ENCODE measurements at places on chromosomes 11 and 22.

GRCh38 chr22:41521126-41521525 lies 23.1 kb downstream of the POLR3H start:
- DNase-seq = no peak

- no peak for DNase-seq
Measured at GRCh38 chr22:40326905-40327735, 19.2 kb upstream of the ADSL start.

DNA sequence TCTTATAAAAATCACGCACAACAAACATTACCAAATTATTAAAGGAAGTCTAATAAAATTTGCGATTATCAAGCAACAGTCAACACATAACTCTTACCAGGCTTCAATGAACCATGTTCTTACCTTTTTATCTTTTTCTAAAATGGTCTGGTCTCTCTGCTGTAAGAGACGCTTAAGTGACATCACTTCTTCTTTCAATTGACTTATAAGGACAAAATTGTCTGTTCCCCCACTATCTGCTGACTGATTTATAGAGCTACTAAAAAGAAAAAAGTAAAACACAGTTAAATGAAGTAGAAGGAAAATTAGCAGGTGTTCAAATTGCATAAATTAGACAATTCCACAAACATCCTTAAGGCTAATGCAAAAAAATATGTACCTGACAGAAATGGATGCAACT lies 10.9 kb downstream of the FAM76B start:
- no peak for DNase-seq

DNA sequence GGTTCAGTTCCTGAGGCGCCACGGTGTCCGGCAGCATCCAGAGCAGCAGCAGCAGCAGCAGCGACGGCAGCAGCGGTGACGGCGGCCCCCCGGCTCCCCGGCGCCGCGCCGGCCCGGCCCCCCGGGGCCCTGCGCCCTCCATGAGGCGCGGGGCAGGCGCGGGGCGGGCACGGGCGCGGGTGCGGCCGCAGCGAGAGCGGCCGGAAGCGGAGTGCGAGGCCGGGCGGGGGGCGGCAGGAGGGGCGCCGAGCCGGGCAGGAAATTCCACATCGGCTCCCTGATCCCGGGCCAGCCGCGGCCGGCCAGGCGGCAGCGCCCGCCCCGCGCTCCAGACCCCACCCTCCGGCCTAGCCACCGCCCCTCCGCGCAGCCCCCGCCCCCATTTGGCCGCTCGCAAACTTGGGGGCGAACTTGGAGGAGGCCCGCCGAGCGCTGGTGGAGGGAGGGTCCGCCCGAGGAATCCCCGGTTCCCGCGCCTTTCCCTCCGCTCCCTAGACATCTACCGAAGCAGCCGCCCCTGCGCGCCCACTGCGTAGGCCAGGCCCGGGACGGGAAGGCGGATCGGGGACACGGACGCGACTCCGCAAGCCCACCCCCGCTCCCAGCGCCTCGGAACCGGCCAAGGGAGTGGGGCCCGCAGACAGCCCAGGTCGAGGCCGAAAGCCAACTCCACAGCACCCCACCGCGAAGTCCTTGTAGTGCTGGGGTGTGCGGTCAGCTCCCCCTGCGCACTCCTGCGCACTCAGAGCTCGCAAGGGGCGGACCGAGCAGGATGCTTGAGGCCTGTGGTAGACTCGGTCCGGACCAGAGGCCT lies at the start of gene SCARF2:
Gene SCARF2 (minus strand): TSS at position 213 of the 814 bp plus-strand sequence. CDS start 71 bp downstream, at position 142.
- DNase-seq = peak; percentile 31

- DNase-seq = no peak
Measured at GRCh38 chr11:133905677-133906156, 51.1 kb downstream of the IGSF9B start.

DNA sequence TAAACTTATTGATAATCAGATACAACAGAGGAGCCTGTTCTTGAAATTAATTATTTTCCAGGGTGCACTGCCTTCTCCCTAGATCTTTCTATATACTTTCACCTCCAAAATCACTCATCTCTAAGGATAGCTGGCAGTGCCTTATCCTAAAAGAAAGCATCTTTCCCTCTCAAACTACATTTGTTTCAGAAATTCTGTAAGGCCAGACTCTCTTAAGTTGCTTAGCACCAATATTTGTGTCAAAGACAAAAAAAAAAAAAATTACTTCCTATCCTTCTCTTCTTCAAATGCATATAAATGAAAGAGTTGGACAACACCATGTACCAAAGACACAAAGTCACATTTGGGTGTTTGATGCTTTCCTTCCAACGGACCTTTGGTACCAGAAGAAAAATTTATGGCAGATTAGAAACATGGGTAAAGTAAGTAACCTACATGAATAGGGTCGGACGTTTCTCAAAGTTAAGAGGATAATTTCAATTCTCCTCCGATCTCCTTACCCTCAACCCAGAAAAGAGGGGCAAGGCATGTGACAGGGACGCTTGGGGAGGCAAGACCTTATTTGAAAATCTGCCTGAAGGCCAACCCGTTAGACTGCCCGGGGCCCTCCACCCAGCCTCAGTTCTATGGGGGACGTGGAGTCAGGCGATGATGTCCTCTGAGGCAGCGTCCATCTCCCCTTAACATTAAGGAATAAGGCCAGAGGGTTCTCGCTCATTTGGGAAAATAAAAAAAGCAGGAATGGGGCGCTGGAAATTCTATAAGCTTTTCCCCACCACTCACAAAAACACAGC lies 66.3 kb downstream of the ETS1 start:
- no peak for DNase-seq

- DNase-seq = no peak
Measured at GRCh38 chr11:105611572-105612441, 1.9 kb downstream of the GRIA4 start.

Data from fibroblast of the conjunctiva (primary cell).